ENCODE measurements at places on chromosomes 12 and 14. TPM values are rescaled to one million over a fixed set of nuclear protein-coding genes. Genes with fewer than 3 reads are reported as not detected.

The CHST11 gene
- 17.8 TPM for polyA plus RNA-seq

The KRT78 gene
- polyA plus RNA-seq = not detected

The KRT73 gene
- not detected for polyA plus RNA-seq

The SOCS4 gene
- polyA plus RNA-seq = 6.4 TPM

The VRTN gene
- polyA plus RNA-seq = not detected

The PDZRN4 gene
- 1.0 TPM for polyA plus RNA-seq

The USP44 gene
- polyA plus RNA-seq = 1.6 TPM

The ACSM4 gene
- polyA plus RNA-seq = not detected

The KCNH3 gene
- 0.07 TPM for polyA plus RNA-seq
